Stimulated activated CD4-positive, alpha-beta T cell treated with anti-CD3 and anti-CD28 coated beads, TNF-alpha, amount 100 ng/mL, for 1 hour (primary cell): ENCODE measurements at places on chromosomes 7 and 10.

- no peak for DNase-seq
These were observed 43.0 kb downstream of the SHOC2 start for GRCh38 chr10:110962443-110962842.

DNA sequence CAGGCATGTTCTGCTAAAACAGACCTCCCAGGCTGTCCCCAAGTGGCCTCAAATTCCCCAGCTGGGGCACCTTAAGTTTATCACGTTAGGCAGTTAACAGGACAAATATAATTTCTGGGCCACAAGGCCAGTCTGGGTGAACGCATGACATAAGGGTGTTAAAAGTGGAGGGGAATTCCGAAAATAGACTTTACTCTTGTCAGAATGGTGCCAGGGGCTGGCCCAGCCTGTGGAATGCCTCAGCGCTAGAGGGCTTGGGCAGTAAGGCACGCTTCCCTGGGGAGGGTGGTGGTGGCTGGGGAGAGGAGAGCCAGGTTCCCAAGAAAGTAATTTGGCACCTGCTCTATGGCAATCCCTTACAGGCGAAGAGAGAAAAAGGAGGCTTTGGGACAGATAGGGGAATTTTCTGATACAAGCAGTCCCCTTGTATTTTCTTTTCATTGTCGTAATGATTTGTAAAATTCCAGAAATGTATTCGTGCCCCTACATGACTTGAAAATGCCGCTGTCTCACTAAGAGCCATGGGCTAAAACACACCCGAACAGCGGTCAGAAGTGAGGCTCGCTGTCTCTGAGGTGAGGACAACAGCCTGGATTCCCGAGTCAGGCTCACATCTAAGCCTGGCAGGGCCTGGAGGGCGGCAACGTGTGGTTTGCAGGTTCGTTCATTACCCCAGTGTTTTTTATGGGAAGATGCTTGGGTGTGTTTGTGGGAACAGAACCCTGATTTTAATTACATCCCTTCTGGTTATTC lies 463.2 kb upstream of the GALNT17 start:
- no peak for DNase-seq

- DNase-seq = no peak
These were observed 29.3 kb downstream of the KLF6 start for GRCh38 chr10:3755440-3756359.

DNA sequence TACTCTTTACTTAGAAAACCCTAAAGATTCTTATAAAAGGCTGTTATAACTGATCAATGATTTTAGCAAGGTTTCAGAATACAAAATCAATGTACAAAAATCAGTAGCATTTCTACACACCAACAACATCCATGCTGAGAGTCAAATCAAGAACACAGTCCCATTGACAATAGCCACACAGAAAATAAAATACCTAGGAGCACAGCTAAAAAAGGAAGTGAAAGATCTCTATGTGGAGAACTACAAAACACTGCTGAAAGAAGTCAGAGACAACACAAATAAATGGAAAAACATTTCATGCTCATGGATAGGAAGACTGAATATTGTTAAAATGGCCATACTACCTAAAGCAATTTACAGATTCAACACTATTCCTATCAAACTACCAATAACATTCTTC lies 427.0 kb downstream of the KCNMA1 start:
- DNase-seq = no peak
